Cortex of kidney (tissue), 1 donor: ENCODE measurements at places on chromosomes 16 and 17.

- DNase-seq = no peak
Measured at GRCh38 chr16:73040735-73041402, 7.1 kb downstream of the ZFHX3 start.

- DNase-seq = no peak
Measured at GRCh38 chr16:58456193-58456592, 43.8 kb upstream of the NDRG4 start.

GRCh38 chr17:31008374-31009041 lies 37.7 kb downstream of the RNF135 start:
- no peak for DNase-seq

DNA sequence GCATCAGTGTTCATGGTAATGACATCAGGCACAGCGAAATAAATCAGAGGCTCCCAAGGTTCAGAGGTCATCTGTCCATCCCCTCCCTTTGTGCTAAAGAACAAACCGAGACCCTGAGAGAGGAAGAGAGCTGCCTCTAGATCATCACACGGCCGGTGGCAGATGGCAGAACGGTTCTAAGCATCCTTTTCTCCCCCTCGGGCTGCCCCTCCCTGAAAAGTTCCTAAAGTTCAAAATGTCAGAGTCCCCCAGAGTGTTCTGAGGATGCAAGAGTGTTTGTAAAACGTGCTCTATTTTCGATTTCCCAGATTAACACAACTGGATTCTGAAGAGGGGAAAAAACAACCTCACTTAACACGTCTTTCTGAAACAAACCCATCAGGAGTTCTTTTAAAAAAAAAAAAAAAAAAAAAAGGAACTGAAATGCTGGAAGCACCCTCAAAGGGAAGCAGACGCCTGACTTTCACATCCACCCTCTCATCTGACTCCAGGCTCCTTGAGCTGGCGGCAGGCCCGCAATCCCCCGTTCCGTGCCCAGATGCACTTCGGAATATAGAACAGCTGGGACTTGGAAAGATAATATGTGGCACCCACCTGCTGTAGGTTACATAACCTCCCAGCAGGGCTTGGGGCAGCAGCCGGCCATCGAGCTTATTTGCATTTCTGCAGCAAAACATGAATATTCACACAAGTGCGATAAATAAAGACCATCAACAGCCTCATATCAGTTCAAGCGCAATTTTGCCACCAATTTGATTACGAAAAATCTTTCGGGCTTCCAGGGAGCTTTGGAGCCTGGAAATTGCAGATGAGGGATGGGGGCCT lies 115.5 kb upstream of the SMURF2 start:
- DNase-seq = no peak

DNA sequence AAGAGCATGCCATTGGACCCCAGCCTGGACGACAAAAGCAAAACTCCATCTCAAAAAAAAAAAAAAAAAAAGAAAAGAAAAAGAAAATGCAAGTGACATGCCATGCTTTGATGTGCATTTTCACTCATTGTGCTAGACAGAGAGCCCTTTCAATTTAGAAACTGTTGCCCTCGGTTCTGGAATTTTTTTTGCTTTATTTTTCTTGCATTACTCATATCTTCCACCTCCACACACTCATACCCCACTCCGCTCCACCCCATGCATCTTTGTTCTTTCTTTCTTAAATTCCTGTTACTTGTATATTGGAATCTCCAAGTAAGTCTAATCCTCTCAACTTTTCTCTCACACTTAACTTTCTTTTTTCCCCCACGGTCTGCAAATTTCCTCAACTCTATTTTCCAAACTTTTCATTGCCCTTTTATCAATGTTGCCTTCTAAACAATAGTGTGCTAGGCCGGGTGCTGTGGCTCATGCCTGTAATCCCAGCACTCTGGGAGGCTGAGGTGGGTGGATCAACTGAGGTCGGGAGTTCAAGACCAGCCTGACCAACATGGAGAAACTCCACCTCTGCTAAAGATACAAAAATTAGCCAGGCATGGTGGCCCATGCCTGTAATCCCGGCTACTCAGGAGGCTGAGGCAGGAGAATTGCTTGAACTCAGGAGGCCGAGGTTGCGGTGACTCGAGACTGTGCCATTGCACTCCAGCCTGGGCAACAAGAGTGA lies 16.8 kb upstream of the SUZ12 start:
- no peak for DNase-seq

DNA sequence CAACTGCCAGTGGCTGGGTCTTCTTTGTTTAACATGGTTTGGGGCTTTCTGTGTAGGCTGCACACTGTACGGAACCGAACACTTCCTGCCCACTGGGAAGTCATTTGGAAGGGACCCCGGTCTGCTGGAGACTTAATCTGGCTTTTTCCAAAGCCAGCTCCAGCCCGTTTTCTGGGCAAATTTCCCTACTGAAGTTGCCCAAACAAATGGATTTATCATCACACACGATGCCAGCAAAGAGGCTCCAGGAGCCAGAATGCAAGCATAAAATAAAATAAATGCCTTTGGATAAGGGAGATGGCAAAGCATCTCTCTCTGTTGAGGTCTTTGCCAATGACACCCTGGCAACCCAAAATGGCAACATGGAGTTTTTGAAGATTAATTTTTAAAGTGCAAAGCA lies 259.9 kb upstream of the IRX3 start:
- no peak for DNase-seq
